Activated naive CD4-positive, alpha-beta T cell treated with anti-CD3 and anti-CD28 coated beads, Interleukin-2, amount 50 U/mL, for 72 hours (primary cell): ENCODE measurements at places on chromosomes 5 and 9. TPM values are rescaled to one million over a fixed set of nuclear protein-coding genes. Genes with fewer than 3 reads are reported as not detected.

Gene PGM5
- total RNA-seq, result not detected

DNA sequence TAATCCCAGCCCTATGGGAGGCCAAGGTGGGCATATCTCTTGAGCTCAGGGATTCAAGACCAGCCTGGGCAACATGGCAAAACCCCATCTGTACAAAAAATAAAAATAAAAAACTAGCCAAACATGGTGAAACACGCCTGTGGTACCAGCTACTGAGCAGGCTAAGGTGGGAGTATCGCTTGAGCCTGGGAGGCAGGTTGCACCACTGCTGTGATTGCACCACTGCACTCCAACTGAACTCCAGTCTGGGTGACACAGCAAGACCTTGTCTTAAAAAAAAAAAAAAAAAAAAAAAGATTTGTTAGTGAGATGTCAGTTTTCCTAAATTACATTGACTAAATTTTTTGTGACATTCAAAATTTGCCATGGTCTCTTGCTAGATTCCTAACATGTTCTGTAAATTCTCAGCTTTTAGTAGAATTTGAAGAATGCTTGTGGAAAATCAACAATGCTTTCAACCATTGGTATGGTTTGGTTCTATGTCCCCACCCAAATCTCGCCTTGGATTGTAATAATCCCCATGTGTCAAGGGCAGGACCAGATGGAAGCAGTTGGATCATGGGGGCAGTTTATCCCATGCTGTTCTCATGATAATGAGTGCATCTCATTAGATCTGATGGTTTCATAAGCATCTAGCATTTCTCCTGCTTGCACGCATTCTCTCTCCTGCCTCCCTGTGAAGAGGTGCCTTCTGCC lies 236.1 kb downstream of the ARRDC3 start:
- no peak for DNase-seq

- DNase-seq, result no peak
Observed at GRCh38 chr5:9388941-9389674, 156.8 kb downstream of the SEMA5A start.

DNA sequence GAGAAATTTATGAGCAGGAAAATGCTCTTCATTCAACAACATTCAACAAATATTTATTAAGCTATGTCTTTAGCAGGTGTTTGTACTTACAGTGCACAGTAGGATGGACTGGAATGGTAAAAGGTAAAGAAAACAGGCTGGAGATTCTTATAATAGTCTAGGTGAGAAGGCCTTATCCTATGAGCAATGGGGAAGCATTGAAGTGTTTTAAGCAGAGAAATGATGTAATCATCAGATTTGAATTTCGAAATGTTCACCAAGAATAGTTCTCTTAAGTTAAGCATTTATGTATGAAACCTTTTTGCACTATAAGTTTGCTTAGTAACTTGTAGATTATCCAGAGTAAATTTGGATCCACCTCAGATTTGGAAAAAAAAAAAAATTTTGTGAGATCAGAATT lies 209.3 kb downstream of the NR3C1 start:
- no peak for DNase-seq

Gene SCGB3A2
- not detected for total RNA-seq

GRCh38 chr5:129945774-129946270 lies 41.6 kb downstream of the CHSY3 start:
- DNase-seq, result no peak

Gene PRLR
- total RNA-seq, result not detected

Gene CCL21
- not detected for total RNA-seq

Gene PCDHGB3
- 0.14 TPM for total RNA-seq

DNA sequence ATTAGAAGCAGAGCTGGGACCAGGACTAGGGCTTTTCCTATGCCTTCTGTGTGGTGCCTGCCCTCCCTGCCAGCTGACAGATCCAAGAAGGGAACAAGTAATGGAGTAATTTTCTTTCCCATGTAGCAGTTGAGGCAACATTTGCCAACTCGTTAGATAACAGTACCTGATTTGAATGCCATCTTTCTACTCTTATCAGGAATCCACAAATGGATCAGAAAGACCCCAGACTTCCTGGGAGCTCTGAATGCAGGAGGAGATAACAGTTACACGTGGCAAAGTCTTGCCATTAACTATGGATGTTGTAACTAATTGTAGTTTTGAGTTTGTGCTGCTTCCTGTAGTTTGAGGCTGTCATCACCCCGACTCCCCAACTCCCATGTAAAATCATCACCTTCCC lies 39.2 kb downstream of the RCL1 start:
- no peak for DNase-seq

GRCh38 chr5:87340716-87341115 lies 72.0 kb downstream of the CCNH start:
- no peak for DNase-seq

DNA sequence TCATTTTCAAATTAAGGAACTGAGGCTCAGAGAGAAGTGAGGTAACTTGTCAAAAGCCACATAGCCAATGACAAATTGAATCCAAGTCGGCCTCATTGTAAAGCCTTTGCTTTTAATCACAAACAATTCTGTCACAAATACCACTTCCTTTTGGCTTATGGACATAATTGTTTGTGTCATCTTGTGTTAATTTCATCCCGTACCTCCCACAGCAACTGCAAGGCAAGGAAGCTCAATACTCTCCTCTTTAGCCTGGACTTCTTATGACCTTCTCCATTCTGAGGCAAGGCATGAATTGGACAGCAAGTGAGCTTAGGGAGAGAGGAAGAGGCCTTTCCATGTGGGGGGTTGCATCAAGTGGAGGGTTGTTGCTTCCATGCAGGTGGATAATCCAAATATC lies 62.2 kb upstream of the SLC2A8 start:
- DNase-seq, result no peak

DNA sequence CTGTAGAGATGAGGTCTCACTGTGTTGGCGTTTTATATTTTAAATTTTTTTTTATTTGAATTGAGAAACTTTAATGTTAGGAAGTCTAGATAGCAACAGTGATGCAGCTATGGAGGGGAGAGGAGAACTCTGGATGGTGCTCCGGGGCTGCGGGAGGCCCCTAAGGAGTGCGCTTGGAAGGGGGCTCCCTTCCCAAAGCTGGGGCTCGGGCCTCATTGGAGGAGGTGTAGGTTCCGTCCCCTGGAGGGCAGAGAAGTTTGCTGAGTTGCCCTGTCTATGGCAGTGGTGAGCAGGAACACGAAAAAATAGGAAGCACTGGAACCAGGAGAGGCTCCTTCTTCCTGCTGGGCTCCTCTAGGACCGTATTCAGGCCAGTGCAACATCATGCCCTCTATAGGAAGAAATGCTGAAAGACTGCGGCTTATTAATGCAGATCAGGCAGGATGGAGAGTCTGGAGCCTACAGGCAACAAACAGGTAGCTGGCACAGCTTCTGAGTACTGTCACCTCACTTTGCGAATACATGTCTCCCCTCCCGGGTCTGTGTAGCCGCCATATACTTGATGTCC lies 16.1 kb downstream of the AHRR start:
- no peak for DNase-seq

GRCh38 chr9:36092509-36093215 lies 43.9 kb upstream of the GLIPR2 start:
- DNase-seq, result no peak

Gene ARID3C
- not detected for total RNA-seq

- no peak for DNase-seq
Observed at GRCh38 chr5:87392170-87392569, 20.6 kb downstream of the CCNH start.

GRCh38 chr5:14932902-14933469 lies 61.4 kb upstream of the ANKH start:
- no peak for DNase-seq

Gene TRIP13
- 25.5 TPM for total RNA-seq
